NCI-H524 (cell line): ENCODE measurements at places on chromosomes 16 and 17.

- peak; percentile 60 for DNase-seq
Observed at GRCh38 chr17:36629252-36629847, 28.0 kb downstream of the MRM1 start.

DNA sequence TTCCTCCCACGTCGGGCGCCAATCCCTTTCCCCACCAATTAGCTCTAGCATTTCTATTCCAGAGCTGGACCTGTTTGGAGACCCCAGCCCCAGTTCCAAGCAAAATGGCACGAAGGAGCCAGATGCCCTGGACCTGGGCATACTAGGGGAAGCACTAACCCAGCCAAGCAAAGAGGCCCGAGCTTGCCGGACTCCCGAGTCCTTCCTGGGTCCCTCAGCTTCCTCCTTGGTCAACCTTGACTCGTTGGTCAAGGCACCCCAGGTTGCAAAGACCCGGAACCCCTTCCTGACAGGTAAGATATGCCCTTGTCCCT lies 5.6 kb upstream of the SPATA20 start:
- no peak for DNase-seq

- peak; percentile 88 for DNase-seq
Observed at GRCh38 chr16:84088695-84089395, 27.9 kb downstream of the MBTPS1 start.

DNA sequence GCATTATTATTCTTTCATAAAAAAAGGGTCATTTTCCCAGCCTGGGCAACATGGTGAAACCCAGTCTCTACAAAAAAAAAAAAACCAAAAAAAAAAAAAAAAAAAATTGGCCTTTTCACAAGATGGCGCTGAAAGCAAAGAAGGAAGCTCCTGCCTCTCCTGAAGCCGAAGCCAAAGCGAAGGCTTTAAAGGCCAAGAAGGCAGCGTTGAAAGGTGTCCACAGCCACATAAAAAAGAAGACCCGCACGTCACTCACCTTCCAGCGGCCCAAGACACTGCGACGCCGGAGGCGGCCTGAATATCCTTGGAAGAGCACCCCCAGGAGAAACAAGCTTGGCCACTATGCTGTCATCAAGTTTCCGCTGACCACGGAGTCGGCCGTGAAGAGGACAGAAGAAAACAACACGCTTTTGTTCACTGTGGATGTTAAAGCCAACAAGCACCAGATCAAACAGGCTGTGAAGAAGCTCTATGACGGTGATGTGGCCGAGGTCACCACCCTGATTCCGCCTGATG lies 4.9 kb upstream of the PGAP6 start:
- no peak for DNase-seq

DNA sequence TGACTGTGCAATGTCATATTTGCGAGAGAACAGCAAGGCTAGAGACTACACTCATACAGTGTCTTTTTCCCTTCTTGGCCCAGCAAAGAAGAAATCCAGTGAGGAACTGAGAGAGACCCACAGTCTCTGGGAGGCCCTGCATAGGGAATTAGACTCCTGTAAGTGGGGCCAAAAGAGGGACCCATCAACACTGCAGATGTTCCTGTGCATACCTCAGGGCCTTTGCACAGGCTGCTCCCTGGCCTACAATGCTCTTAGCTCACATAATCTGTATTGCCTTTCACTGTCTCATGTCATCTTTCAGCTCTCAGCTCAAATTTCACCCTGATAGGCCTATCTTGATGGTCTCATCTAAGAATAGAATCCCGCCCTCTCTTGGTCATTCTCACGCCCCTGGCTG lies 9.2 kb downstream of the SYCE1L start:
- DNase-seq: no peak

DNA sequence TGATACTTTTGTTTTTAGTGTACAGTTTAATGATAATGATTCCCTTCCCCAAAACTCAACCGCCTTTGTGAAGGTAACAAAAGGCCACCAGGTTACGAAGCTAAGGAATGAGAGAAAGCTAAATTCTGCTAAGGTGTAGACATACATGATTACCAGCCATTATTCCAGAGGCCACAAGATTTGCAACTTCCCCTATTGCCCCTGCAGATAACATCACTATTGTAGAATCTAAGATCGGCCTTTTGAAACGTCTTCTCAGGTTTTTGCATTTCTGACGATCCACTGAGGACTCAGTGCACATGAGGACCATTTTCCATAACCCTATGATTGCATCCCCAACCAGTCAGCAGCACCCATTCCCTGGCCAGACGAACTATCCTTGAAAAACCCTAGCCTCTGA lies 33.9 kb upstream of the SNN start:
- DNase-seq: no peak

GRCh38 chr17:64024215-64024654 lies 3.8 kb upstream of the ICAM2 start:
- DNase-seq: no peak

DNA sequence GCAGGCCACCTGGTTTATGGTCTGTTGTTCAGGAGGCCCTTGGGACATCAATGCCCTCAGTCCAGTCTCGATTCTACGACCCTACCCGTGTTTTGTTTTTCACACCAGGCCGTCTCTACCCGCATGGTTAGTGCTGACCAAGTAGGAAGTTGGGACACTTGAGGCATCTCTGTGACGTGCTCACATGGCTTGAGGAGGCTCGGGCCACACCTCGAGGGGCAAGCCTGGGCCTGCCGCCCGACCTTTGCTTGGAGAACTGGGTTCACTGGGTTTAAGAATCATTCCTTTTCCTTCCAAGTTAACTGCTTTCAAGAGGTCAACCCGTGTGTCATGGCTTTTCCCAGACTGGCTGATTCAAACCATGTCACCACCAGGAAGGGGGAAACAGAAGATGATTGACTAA lies 86.8 kb downstream of the CMIP start:
- no peak for DNase-seq

DNA sequence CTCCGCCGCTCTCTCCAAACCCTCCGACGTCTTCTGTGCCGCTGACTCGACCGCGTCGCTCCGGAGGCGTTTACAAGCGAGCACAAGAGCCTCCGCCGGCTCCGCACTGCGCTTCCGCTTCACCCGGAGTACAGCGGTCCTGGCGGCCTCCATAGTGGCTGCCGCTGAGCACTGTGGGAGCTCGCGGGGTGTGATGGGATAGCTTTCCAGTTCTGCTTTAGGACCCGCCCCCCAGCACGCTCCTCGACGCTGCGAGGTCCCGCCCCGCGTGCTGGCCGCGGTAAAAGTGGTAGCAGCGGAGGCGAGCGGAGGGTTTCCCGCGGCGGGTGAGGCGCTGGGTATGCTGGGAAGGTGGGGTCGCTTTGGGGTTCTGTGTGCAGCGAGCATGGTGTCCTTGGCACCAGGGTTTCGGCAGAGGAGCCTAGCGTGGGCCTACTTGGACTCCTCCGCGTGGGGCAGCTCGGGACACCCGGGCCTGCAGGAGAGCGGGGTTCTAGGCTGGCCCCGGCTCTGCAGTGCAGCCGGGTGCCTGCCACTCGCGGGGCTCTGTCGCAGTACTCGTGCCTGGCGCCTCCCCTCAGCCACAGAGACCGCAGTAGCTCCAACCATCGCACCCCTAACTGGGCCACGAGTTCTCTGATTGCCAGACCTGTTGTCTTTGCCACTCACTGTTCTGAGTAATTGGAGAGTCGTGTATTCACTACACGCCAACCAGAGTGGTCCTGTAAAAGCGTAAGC lies at the start of the genes PRMT7 and SLC7A6OS:
TSS of gene PRMT7 (plus strand) at position 246 of the 738 bp plus-strand sequence. CDS start 4,961 bp downstream, outside the sequence.
TSS of gene SLC7A6OS (minus strand) at position 173 of the 738 bp plus-strand sequence. CDS start at position 153, 20 bp downstream.
- DNase-seq: peak; percentile 82

DNA sequence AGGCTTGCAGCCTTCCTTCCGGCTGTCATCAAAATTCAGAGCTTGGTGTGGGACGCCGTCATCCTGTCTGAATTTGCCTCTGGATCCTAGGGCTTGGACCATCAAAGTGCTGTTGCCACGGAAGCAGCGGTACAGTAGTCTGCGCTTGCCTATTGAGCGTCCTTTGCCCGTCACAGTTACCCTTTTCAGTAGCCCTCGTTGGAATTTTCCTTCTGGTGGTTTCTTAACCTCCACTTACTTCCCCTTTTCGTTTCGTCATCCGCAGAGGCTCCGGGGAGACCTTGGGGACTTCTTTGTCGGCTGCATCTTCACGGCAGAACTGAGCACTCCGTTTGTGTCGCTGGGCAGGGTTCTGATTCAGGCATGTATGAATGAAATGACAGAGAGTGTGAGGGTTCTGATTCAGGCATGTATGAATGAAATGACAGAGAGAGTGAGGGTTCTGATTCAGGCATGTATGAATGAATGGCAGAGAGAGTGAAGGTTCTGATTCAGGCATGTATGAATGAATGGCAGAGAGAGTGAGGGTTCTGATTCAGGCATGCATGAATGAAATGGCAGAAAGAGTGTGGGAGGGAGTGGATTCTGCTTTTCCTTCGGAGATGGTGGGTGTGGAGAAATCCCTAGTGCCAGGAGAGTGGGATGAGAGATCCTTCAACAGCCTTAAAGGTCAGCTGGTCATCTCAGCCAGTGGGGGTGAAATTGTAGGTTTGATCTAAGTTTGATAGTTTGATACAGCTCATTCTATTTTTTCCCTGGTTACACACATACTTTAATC lies 8.0 kb downstream of the TLCD3A start:
- DNase-seq: no peak

GRCh38 chr17:76385892-76386786 lies 1.7 kb downstream of the SPHK1 start:
- DNase-seq: peak; percentile 90

GRCh38 chr16:14236401-14236800 lies 165.3 kb downstream of the MRTFB start:
- DNase-seq: no peak

GRCh38 chr17:39848600-39848999 lies 15.5 kb downstream of the IKZF3 start:
- no peak for DNase-seq

DNA sequence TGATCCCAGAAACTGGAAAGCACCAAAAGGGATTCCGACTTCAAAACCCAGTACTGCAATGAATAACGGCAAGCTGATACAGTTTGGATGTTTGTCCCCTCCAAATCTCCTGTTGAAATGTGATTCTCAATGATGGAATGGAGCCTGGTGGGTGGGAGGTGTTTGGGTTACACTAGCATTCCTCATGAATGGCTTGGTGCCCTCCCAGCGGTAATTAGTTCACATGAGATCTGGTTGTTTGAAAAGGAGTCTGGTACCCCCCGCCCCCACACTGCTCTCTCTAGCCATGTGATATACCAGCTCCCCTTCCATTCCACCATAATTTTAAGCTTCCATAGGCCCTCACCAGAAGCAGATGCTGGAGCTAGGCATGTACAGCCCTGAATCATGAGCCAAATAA lies 40.1 kb downstream of the RANBP10 start:
- no peak for DNase-seq

GRCh38 chr16:58510776-58511628 lies 4.3 kb upstream of the SETD6 start:
- DNase-seq: no peak

- DNase-seq: no peak
Observed at GRCh38 chr16:81327011-81327410, 12.2 kb downstream of the GAN start.

DNA sequence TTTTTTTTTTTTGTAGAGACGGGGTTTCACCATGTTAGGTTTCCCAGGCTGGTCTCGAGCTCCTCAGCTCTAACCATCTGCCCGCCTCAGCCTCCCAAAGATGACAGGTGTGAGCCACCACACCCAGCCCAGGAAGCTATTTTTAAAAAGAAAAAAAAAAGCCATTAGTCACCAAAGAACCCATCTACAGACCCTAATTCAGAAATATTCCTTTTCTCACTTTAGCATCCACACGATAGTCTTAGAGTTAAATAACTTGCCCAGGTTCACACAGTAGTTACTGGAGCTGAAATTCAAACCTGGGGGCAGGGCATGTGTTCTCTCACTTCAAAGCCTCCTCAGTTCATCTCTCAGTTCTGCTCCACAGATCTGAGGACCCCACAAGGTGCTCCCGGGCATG lies 70.3 kb upstream of the NOL11 start:
- DNase-seq: no peak

DNA sequence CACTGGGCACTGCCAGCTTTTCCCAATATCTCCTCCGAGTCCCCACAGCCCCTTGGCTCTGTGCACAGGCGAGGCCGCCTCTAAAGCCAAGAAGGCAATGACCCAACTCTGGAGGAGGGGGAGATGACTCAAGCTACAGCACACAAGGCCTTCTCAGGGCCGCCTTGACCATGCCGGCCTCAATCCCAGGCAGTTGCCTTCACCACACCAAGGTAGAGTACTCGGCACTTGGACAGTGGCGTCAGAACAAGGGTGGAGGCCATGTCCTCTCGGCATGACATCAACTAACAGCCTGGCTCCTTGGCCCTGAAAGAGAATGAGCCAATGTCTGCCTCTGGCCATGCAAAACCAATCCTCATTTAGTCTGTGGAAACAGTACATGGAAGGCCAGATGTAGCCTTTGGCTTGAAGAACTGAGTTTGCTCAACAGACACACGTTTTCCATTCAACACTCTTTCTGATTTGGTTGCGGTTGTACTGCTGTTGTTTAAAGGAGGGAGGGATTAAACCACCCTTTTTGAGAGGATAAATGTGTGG lies 139.6 kb downstream of the XYLT1 start:
- peak; percentile 23 for DNase-seq

DNA sequence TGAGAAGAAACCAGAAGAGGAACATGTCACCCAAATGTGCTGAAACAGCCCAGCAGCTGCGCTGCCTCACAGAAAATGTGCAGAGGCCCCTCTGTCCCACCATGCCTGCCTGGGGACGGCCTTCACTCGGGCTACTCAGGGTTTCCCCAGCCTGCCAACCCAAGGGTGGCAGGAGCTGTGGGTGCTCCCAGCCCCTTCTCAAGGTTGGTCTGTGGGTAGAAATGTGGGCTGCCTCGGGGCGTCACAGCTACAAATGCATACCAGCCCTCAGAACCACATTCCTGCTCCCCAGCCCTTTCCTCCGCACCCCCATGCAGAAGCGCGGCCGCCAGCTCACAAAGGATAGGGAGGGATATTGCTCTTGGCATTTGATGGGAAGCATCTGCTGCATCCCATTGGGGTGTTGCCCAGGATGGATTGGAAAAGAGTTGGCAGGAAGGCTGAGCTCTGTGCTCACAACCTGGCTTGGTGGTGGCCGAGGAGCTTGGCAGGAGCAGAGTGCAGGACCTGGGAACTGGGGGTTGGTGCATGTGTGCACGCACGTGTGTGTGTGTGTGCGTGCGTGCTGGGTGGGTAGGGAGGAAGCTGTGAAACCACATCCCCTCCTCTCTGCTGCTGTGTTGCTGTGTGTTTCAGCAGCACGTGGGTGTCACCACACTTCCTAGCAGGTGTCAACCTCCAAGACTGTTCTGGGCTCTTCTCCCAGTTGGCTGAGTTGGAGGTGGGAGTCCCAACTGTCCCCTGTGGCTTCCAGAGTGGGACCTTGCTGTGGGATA lies 304.4 kb downstream of the SEC14L1 start:
- DNase-seq: no peak

- DNase-seq: peak; percentile 27
Observed at GRCh38 chr17:82358465-82359350, at the start of gene TEX19. Gene TEX19 (plus strand): TSS chr17:82359247. CDS start chr17:82362151, 2,904 bp downstream.
